Renal cortex interstitium (tissue), 15 donors: ENCODE measurements at places on chromosomes 1 and 21. TPM values are rescaled to one million over a fixed set of nuclear protein-coding genes. Genes with fewer than 3 reads are reported as not detected.

Gene HSD3B1
- polyA plus RNA-seq, result 0.40 TPM

Gene RPE65
- polyA plus RNA-seq, result 0.17 TPM

Gene APCS
- polyA plus RNA-seq, result not detected

Gene OR10Z1
- polyA plus RNA-seq, result not detected

Gene UHMK1
- polyA plus RNA-seq, result 31.9 TPM

Gene C1QA
- polyA plus RNA-seq, result 8.3 TPM

Gene CD247
- polyA plus RNA-seq, result 0.36 TPM
